ENCODE measurements at places on chromosomes 1 and 21.

DNA sequence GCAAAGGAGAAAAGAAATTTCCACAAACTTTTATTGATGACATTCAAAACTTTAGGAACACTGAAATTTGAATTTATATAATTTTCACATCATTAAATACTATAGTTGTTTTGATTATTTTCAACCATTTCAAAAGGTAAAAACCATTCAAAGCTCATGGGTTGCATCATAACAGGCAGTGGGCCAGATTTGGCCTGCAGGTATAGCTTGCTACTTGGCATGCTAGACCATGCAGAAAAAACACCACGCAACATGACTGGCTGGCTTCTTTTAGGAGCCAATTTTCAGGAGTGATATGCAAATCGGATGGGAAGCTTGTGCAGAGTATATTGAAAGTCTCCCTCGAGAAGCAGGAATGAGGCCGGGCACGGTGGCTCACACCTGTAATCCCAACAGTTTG lies 144.8 kb downstream of the GLUL start:
- DNase-seq: no peak

DNA sequence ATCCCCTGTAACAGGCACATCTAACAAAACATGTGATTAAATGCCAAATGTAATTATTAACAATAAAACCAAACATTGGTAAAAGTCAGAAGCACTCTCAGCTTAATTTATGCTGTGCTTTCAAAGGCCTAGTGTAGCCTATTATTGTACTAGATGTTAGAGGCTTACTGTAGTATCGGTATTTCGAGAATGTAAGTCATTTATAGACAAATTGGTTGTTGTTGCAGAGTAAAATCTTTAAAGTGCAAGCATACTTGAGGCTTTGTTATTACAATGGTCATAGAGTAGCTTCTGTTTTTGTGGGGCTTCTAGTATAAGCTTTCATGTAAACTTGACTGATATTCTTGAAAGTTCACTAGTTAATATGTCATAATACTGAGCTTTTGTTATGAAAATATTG lies 965.8 kb downstream of the PLA2G4A start:
- DNase-seq: no peak

- DNase-seq: no peak
Observed at GRCh38 chr1:107548276-107548675, 407.4 kb downstream of the NTNG1 start.

GRCh38 chr1:3679098-3679555 lies 26.8 kb downstream of the TP73 start:
- no peak for DNase-seq

- no peak for DNase-seq
Observed at GRCh38 chr1:242546849-242547729, 22.6 kb upstream of the PLD5 start.

DNA sequence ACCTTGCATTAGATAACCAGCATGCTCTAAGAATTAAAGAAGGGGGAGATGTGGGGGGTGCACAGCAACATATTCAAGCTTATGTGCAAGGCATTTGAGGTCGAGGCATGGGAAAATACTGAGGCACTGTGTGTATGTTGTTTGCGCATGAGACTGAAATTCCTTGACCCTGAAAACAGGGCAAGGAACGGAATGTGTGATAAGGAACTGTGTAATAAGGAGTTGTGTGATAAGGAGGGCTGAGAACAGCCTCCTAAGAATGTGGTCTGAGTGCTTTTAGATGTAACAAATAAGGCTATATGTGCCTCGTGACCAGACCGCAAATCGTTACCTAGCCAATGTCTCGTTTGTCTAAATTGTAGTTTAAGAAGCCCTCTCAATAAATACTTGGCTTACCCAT lies 26.5 kb upstream of the ITLN1 start:
- DNase-seq: no peak

DNA sequence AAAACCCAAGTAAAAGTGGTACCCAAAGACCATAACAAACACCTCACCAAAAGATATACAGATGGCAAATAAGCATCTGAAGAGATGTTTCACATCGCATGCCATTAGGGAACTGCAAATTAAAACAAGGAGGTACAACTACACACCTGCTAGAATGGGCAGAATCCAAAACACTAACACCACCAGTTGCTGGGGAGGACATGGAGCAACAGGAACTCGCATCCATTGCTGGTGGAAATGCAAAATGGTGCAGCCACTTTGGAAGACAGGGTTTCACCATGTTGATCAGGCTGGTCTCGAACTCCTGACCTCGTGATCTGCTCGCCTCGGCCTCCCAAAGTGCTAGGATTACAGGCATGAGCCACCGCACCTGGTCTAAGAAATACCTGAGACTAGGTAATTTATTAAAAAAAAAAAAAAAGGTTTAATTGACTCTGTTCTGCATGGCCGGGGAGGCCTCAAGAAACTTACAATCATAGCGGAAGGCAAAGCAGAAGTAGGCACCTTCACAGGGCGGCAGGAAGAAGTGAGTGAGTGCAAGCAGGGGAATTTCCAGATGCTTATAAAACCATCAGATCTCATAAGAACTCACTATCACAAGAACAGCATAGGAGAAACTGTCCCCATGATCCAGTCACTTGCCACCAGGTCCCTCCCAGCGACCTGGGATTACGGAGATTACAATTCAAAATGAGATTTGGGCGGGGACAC lies 30.2 kb upstream of the PRSS38 start:
- DNase-seq: no peak

- no peak for DNase-seq
Observed at GRCh38 chr1:248111157-248111556, 16.2 kb downstream of the OR2L13 start.

DNA sequence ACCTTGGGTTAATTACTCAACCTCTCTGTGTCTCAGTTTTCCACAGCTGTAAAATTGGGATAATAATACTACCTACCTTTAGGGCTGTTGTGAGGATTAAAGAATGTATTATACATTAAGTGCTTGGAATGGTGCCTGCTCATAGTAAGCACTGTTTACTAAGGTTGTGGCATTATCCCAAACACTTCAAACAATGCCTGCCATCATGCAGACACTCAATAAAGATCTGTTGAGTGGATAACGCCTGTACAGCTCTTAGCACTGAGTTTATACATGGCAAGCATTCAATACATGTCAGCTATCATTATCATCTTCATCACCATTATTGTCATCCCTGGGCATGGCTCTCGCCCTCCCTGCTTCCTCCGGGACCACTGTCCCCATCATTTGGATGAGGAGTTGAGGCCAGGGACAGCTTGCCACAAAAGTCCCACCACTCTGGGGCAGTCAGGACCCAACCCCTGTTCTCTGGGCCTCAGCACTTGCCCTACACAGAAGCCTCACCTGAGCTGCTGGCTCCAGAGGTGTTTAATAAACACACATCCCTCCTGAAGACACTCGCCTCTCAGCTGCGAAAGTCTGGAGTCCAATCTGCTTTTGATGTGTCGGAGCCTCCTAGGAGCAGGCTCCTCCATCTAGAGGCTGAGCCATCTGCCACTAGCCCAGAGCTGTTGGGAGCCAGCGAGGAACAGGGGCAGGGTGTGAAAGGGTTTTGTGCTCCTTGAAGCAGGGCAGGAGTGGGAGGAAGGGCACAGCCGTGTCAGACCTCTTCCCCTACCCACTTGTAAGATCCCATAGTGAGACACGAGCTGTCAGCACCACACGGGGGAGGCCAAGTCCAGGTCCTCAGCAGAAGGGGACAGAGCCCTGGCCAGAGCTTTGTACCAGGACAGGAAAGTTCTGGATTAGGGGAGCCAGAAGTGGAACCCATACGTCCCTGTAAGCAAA lies 80.9 kb upstream of the ZC3H12A start:
- no peak for DNase-seq

GRCh38 chr1:154821083-154821482 lies 49.0 kb downstream of the KCNN3 start:
- DNase-seq: no peak

GRCh38 chr1:238312969-238313368 lies 422.2 kb upstream of the ZP4 start:
- no peak for DNase-seq

- no peak for DNase-seq
Observed at GRCh38 chr1:91877574-91878208, 8.3 kb downstream of the TGFBR3 start.

DNA sequence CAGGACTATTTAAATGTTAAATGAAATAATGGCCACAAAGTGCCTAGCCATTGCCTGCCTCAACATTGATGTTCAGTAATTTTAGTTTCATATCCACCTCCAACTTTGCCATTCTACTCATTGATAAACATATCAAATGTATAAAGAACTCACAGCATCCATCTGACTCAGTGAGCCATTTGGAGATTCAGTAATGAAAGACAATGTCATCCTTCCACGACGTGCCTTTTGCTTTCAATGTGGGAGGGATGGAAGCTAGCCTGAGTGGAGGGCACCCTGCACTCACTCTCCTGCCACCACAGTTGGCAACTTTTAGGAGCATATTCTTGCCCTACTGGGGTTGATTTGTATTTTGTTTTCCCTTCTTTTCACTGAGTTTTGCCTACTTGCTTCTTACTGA lies 151.5 kb downstream of the GLUL start:
- DNase-seq: no peak

GRCh38 chr1:1432951-1433803 lies 2.3 kb upstream of the VWA1 start:
- no peak for DNase-seq

- DNase-seq: no peak
Observed at GRCh38 chr1:192826791-192827546, 18.1 kb downstream of the RGS2 start.

DNA sequence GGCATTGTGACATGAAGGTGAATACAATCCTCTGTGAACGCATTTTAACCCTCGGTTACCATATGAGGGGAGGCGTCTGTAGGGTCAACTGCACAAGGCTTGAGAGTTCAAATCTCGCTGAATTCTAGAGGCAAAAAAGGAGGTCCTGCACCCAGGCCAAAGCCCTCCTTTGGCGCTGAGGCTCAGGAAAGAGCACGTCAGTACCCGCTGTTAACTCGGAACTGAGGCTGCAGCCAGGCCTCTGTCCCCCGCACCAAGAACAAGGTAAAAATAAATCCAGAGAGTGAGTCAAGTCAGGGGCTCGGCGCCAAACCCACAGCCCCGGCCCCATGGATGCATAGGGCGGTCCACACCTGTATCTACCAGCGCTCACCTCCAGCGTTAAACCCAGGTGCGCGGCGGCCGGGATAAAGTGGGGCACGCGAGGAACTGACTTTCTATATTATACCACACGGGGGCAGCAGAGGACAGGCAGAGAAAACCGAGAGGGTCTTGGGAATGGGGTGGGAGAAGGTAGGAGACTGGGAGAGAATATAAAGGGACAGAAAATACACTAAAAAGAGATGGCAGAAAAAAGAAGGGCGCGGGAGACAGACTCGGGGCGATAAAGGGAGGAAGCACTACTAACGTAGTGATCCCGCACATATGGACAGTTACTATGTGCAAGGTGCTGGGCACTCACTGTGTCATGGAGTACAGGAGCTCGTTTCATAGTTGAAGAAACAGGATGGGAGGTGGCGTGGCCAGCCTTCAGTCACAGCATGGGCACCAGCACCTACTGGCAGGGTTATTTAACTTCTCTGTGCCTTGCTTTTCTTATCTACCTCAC lies 54.9 kb downstream of the DMRTA2 start:
- DNase-seq: no peak

DNA sequence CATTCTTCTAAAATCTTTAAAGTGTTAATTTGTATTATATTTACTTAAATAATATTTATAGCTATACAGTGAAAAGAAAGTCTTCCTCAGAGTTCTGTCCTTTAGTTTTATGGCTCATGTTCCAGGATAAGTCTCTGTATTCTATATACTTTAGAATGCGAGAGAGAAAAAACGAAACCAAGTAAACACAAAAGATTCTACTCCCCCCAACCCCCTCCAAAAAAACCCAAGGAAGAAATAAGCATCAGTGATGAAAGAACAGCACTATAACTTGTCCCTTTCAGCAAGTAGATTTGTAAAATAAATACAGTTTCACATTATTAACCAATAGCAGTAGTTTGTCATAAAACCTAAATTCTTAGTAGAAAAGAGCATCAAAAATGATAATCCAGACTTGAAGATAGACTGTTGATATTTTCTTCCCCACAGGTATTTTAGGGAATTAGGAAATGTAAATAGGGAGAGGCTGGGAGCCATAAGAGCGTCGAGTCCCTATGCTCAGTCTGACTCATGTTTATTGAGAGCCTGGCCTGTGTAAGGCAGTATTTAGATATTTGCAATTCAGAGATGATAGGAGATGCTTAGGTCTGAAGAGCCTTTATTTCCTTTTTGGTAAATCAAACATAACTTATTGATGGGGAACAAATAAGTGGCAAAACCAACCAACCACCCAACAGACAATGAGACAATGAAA lies 35.5 kb downstream of the CDC14A start:
- no peak for DNase-seq

DNA sequence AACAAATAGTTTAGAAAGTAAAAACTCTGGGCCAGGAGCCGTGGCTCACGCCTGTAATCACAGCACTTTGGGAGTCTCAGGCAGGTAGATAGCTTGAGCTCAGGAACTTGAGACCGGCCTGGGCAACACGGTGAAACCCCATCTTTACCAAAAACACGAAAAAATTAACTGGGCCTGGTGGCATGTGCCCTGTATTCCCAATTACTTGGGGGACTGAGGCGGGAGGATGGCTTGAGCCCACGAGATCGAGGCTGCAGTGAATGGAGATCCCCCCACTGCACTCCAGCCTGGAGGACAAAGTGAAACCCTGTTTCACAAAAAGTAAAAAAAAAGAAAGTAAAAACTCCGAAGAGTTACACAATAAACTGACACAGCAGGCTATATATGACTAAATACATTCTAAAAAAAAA lies 10.6 kb downstream of the CEP170 start:
- DNase-seq: no peak

DNA sequence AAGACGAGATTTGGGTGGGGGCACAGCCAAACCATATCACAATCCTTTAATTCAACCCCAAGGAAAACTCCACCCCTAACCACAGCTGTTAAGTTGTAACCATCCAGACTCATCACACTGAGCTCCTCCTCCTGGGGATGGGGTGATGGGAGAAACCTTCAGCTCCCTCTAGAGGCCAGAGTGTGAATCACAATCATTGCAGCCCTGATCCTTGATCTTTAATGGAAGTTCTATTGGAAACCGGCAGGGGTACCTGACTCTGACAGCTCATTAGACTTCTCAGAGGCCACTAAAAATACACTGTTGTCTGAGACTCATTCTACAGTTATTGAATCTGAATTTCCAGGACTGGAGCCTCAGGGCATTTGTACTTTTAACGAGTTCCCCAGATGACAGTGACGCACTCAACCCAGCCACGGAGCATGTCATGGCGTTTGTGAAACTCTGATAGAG lies 127.2 kb downstream of the IGSF21 start:
- DNase-seq: no peak

GRCh38 chr1:29643281-29643680 lies 407.0 kb downstream of the PTPRU start:
- no peak for DNase-seq

DNA sequence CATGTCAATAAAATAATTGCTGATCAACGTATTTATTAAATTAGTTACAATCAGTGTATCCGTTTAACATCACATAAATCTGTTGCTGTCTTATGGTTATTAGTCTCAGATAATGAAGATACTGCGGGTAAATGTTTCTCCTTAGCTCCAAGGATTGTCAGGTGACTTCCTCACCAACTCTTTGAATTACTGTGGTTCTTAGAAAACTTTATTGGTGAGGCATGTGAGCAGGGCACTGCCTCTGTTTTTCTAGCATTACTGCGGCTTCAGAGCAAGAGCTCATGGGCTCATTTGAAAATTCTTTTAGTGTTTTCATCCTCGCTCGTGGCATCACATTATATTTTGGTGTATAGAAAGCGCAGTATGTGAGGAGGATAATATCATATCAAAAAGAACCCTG lies 555.9 kb downstream of the LMO4 start:
- no peak for DNase-seq

Measured in stimulated activated CD4-positive, alpha-beta T cell treated with anti-CD3 and anti-CD28 coated beads, Interleukin-1b, Interleukin-23, amount 100 ng/mL, for 1 hour (primary cell).